ENCODE measurements at places on chromosomes 1 and 21.

GRCh38 chr21:18460979-18461378, 57.4 kb upstream of the TMPRSS15 start:
- DNase-seq, result no peak

GRCh38 chr1:111983500-111983899, 6.0 kb downstream of the KCND3 start:
- DNase-seq, result no peak

DNA sequence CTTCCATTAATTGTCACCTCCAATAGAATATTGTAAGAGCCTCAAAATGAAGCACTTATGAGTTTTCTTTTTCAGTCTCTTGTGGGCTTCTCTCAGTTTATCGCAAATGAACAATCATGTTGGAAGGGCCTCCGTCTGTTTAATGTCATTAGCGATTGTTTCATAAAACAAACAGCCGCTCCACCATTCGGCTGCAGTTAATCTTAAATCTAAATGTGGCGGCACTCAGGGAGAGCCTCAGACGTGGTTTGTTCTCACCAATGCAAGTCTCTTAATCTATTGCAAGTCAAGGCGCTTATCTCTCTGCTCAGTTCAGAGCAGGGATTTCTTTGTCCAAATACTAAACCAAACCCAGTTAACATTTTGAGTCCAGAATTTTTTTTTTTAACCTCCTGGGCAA, 34.9 kb upstream of the ESRRG start:
- no peak for DNase-seq

GRCh38 chr1:54559771-54560231, 11.8 kb downstream of the ACOT11 start:
- DNase-seq, result peak; percentile 87

DNA sequence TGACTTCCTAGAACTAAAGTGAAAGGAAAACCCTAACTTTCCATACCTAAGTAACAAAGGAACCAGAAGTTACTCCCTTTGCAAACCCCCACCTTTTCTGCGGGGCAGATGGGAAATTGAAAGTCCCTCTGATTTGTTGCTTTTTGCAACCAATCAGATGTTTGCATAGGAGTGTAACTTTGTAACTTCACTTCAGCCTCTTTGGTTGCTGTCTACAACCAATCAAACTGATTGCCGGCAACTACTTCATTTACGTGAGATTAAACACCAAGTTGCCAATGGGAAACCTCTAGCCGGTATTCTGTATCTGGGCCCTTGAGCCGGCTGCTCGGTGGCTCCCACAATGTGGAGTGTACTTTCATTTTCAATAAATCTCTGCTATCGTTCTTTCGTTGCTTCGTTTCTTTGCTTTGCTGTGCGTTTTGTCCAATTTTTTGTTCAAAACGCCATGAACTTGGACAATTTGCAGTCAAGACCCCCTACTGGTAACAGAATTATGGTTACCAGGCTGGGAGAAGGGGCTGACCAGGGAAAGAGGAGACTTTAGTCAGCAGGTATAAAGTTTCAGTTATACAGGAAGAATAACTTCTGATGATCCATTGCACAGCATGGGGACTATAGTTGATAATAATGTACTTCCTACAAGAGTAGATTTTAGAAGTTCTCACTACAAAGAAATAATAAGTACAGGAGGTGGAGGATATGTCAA, 69.2 kb upstream of the RGS2 start:
- no peak for DNase-seq

All from adrenal gland (tissue), 19 donors.